ENCODE measurements at places on chromosomes 1 and 21.

GRCh38 chr1:109988349-109988914, 3.9 kb downstream of the AHCYL1 start:
- no peak for DNase-seq

- DNase-seq, result no peak
These were observed 220.7 kb downstream of the HLX start for GRCh38 chr1:221099747-221100595.

DNA sequence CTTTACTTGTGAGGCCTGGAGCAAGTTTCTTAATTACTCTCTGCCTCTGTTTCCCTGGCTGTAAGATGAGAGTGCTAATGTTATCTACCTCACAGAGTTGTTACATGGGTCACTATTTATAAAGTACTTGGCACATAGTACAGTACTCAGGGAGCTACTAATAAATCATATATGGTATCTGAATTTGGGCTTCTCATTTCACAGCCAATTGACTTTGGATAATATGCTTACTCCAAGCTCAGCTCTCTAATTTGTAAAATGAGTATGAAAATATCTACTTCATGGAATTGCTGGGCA, 108.5 kb upstream of the HOOK1 start:
- DNase-seq, result no peak

DNA sequence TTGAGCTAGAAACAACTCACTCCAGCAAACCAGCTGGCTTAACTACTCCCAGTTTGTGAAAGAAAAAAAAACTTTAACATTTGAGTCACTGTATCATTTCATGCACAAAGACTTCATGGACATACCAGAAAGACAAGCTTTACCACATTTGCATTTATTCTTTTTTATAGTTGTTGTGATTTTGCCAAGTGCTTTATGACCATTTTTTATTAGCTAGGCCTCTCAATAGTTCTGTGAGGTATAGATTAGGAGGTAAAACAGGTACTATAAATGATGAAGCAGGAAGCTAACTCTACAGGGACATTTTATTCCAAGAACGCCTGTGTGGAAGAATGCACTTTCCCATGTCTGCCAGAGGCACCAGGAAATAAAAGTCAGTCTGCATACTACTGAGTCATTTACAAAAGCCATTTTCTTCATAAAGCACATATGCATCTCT, 8.2 kb upstream of the DENND1B start:
- DNase-seq, result no peak

DNA sequence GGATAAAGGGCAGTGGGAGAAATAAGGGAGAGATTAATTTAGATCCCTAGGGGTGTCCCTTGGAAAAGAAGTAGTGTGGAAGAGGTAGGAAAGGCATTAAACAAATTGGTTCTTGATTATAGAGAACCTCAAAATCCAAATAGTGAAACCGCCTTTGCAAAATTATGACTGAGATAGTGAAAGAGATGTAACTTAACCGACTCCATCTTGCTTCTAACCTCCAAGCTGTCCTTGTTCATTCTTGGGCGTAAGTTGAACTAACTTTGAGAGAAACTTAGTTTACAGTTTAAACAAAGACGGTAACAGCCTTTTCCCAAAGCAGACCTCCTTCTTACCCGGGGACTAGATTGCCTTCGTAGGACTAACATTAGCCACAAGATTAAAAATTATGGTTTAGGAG, 3.2 kb upstream of the RAB3GAP2 start:
- DNase-seq, result no peak

- no peak for DNase-seq
These were observed 37.4 kb downstream of the ZNF496 start for GRCh38 chr1:247294282-247294681.

DNA sequence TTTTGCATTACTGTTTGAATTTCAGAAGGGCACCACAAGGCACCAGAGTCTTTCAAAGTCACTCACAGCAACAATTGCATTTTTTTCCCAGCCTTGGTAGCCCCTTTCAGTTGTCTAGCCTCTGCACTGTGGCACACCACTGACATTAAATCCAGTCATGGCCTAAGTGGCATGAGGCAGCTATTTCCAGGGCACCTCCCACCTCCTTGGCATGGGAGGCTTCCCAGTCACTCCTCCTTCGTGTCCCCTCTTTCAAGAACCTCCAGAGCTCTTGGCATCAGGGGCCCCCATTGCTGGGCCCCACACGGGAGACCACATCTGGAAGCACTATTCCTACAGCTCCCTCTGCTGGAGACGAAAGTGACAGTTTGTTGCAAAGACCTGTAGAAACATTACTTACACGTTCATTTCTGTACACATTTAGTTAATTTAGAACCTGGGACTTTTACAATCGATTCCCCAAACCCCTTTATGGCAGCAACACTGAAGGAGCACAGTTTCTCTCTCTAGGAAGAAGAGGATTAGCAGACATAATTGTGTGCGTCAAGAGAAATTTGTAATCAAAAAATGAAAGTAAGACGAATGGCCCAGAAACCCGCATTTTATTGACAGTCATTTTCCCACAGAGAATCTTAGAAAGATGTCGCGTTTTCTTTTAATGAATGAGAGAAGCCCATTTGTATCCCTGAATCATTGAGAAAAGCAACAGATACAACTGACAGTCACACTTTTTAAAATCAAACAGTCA, 5.7 kb upstream of the CHD5 start:
- no peak for DNase-seq

- no peak for DNase-seq
These were observed 236.9 kb downstream of the USP25 start for GRCh38 chr21:15966651-15967050.

DNA sequence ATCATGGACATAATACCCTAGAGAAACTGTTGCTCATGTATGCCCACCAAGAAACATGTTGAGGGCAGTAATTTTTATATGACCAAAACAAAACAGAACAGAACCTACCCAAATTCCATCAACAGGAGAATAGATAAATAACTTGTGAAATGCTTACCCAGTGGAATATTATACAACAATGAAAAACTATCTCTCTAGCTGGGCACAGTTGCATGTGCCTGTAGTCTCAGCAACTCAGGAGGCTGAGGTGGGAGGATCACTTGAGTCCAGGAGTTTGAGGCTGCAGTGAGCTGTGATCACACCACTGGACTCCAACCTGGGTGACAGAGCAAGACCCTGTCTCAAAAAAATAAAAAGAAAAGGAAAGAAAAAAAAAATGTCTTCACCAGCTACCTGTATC, 37.6 kb upstream of the RCSD1 start:
- DNase-seq, result no peak

DNA sequence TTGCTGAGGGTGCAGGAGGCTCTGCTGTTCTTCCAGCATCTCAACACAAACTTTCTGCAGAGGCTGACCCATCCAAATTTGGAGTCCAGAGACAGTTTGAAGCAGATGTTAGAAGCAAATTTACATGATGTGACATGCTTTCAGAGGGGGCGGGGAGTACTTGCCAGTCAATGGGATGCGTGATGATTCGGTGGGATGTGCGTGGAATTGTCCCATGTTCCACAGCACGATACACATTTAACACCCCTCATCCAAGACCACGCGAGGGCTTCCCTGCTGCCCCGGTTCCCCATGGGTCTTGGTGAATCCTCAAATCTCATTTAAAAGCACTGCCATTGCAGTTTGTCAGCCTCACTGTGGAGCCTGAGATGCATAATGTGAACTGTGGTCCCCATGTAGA, 78.6 kb upstream of the TLR5 start:
- no peak for DNase-seq

GRCh38 chr1:7493711-7494454, 277.2 kb upstream of the VAMP3 start:
- DNase-seq, result no peak

DNA sequence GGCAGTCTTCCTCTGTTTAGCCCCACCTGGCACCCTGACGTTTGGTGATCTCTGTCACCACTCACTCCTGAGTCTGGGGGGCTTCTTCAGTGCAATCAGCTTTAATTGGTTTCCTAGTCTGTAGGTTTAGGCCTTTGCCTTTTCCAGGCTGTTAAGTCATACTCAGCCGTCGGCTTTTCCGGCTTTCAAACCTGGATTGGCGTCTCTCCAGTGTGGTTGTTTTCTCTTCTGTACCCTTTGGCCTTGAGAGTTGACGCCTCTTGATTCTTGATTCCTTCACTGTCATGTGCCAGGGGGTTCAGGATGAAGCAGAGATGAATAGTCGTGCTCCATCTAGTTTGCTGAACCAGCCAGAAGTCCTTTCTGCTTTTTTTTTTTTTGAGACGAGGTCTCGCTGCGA, 24.9 kb downstream of the NCMAP start:
- no peak for DNase-seq

DNA sequence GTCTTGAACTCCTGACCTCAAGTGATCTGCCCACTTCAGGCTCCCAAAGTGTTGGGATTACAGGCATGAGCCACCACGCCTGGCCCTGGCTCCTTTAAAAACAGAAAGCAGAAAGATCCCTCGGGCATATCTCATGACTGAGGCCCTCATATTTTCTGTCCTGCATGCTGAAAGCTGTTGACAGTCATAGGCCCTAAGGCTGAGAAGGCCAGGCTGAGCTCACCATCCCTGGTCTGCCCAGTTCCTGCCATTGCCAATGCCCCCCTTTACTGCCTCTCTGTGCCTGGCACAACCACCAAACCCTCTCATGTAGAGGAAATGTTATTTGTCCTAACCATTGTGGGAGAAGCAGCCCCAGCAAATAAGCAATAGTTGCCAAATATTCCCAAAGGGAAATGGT, 12.7 kb downstream of the CD34 start:
- no peak for DNase-seq

- DNase-seq, result no peak
These were observed 2.7 kb downstream of the DIO1 start for GRCh38 chr1:53896635-53897229.

GRCh38 chr1:178798232-178798861, 72.5 kb downstream of the ANGPTL1 start:
- DNase-seq, result no peak

DNA sequence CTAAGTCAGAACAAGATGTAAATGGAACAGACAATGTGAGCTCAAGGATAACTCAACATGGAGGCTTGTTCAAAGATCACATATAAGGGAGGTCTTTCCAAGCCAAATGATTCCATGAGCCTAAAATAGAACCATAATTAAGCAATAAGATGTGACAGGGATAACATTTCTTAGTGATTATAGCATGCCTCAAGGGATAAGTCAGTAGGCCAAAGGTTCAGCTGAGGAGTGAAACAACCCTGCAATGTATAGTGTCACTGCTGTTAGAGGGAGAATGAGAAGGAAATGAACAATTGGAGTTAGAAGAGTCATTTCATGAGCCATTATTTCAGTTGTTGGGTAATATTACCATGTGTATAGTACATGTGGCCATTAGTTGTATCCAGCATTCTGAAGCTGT, 25.0 kb downstream of the GORAB start:
- no peak for DNase-seq

DNA sequence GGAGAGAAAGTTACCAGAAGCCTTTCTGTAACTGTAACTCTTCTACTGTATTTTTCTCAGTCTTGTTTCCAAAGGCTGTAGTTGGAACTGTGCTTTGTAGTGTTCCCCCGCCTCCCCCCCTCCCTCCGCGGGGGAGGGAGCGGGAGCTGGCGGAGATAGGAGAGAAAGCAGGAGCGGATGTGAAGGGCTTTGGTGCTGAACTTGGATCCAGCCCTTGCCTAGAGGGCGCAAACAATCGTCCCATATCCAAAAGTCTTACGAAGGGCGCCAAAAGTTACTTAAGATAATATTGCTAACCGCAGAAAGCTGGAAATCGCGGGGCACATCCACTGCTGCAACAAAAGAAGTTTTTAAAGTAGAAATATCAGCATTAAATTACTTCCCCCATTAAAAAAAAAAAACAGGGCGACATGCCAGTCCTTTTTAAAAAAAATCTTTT, 2.4 kb upstream of the NFIA start:
- no peak for DNase-seq

- DNase-seq, result no peak
These were observed 98.2 kb downstream of the CACHD1 start for GRCh38 chr1:64568171-64568450.

GRCh38 chr1:55423376-55423775, 208.2 kb upstream of the USP24 start:
- no peak for DNase-seq

GRCh38 chr1:165855010-165855838, 27.8 kb downstream of the UCK2 start:
- DNase-seq, result no peak

DNA sequence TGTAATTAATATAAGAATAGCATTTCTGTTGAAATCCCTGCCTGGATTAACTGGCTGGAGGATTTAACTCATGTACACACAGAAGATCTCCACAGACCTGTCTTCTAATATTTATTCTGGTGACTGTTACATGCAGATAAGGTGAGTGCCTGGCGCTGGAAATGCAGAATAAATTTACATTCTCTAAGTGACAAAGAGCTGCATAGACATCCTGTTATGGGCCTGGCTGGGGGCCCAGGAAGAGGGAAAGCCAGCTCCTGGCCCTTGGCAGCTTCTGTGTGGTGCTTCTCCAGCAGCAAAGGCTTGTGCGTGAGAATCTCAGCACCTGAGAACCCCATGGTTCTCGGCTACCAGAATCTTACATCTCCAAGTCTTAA, 446.6 kb downstream of the PTPRU start:
- no peak for DNase-seq

DNA sequence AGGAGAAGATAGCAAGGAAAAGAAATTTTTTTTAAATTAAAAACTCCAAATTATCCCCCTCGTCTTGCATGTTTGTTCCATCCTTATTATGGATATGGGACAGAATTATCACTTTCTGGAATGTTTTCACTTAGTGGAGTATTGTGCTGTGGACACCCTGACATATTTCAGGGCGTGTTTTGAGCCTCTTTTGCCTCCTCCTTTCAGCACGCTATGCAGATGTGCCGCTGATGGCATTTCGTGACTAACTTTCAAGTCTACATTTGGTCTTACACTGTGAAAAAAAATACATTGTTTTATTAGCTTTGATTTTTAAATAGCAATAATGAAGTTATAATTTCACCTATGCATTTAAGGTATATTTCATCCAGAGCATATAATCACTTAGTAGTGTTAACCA, 738.7 kb downstream of the LTN1 start:
- no peak for DNase-seq

- DNase-seq, result no peak
These were observed 2.0 kb downstream of the SLC6A17 start for GRCh38 chr1:110152133-110152785.

DNA sequence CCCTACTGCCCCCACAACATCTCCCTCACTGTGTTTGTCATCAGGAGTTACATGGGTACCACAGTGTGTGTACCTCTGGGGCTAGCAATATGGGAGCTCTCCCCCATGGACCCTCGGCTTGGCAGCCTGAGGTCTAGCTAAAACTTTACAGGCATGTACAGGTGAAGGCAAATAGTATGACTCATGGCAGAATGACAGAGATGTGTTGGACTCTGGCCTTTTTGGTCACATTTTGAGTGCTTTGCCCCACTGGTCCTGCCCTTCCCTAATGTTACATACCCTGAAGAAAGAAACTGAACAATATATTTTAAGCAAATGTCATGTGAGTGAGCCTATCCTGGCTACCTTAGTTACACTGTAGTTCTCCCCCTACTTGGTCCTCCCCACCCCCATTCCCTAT, 124.0 kb downstream of the NGF start:
- DNase-seq, result no peak

GRCh38 chr1:36109041-36109679, 15.9 kb downstream of the COL8A2 start:
- peak; percentile 34 for DNase-seq

GRCh38 chr1:160193091-160193819, 2.9 kb downstream of the CASQ1 start:
- peak; percentile 84 for DNase-seq
